ENCODE measurements at places on chromosomes 16 and 17.

DNA sequence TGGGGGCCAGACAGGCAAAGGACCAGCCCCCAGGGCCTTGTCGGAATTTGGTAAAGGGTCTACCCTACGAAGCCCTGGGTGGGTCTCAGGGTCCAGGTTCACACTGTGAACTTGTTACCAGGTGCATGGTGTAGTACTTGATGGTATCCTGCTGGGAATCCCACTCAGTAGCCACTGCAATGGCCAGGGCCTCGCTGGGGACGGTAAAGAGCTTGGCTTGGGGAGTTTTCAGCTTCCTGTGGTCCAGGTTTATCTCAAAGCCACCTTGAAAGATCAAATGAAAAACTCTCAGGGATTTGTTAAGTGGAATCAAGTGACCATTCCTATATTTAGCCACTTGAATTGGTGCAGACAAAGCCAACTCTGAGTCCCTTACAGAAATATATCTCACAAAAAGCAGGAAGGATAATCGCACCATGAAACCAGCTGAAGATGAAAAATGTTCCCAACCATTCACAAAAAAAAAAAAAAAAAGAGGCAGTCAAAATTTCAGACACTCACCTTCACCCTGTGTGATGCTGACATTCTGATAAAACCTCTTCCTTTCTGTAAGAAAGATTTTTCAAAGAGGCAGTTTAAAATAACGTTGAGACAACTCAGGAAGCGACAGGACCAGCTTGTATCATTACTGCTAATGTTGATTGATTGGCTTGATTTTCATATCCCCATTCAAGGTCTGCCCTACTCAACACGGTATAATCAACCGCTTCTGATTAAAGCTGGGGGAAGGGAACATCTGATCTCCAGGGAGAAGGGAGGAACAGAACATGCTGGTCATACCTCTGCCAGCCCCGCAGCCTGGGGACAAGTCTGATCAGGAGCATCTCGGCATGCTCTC is 10.6 kb downstream of the ATPAF2 start:
- no peak overlapping the region for H3K27ac ChIP-seq
- peaks cover 7% of the 10 kb centered on the region for H3K4me1 ChIP-seq
- no peaks in the 10 kb centered on the region for H3K27me3 ChIP-seq

- H3K4me3 ChIP-seq, result no peak overlapping the region
- peaks cover 3% of the 10 kb centered on the region for H3K36me3 ChIP-seq
- no peaks in the 10 kb centered on the region for H3K27me3 ChIP-seq
- DNase-seq, result no peak
- H3K4me1 ChIP-seq, result peaks cover 21% of the 10 kb centered on the region
Measured at GRCh38 chr17:50185631-50186471, 15.6 kb downstream of the COL1A1 start.

- H3K27ac ChIP-seq, result no peak overlapping the region
- H3K4me3 ChIP-seq, result no peak overlapping the region
- H3K4me1 ChIP-seq, result peaks cover 28% of the 10 kb centered on the region
- H3K27me3 ChIP-seq, result no peaks in the 10 kb centered on the region
Measured at GRCh38 chr17:46264456-46265198, 30.3 kb upstream of the LRRC37A start.

- H3K4me1 ChIP-seq, result peaks cover 37% of the 10 kb centered on the region
- no peak for DNase-seq
- peak overlapping the region; percentile 73 for H3K4me3 ChIP-seq
- H3K27ac ChIP-seq, result peak overlapping the region; percentile 89
Measured at GRCh38 chr17:2040942-2041560, 771 bp upstream of the OVCA2 start.

- no peak overlapping the region for H3K4me3 ChIP-seq
- no peaks in the 10 kb centered on the region for H3K27me3 ChIP-seq
- no peaks in the 10 kb centered on the region for H3K36me3 ChIP-seq
Measured at GRCh38 chr17:63173450-63173849, 207.4 kb downstream of the TANC2 start.

GRCh38 chr16:85627089-85627488 is 14.0 kb downstream of the GSE1 start:
- no peak overlapping the region for H3K27ac ChIP-seq
- H3K27me3 ChIP-seq, result no peaks in the 10 kb centered on the region
- H3K36me3 ChIP-seq, result peaks cover 41% of the 10 kb centered on the region
- peaks cover 68% of the 10 kb centered on the region for H3K4me1 ChIP-seq
- DNase-seq, result no peak
- H3K4me3 ChIP-seq, result no peak overlapping the region

DNA sequence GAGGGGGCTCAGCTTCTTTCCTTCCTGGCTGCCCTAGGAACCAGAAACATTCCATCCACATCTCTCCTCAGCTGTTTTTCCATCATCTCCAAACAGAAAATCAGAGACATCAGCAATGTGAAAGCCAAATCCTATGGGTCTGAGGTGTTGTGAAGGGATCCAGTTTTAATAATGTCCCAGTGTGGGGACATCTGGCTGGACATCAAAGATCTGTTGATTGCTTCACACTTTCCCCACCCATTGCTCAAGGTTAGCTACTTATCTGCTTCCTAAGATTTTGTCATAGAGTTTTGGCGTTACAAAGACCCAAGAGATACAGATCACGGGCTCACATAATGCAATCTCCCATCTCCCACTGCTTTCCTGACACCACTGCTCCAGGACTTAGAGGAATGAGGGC is 47.8 kb upstream of the AXIN2 start:
- H3K27me3 ChIP-seq, result no peaks in the 10 kb centered on the region
- H3K4me3 ChIP-seq, result no peak overlapping the region
- DNase-seq, result no peak
- H3K36me3 ChIP-seq, result no peaks in the 10 kb centered on the region
- no peak overlapping the region for H3K27ac ChIP-seq

All from spinal cord (tissue), 10 donors.